Stimulated activated CD8-positive, alpha-beta memory T cell treated with anti-CD3 and anti-CD28 coated beads, Interleukin-4, amount 100 ng/mL, for 4 hours (primary cell): ENCODE measurements at places on chromosomes 13 and 19.

- DNase-seq = no peak
Observed at GRCh38 chr13:91724591-91724990, 326.2 kb downstream of the GPC5 start.

DNA sequence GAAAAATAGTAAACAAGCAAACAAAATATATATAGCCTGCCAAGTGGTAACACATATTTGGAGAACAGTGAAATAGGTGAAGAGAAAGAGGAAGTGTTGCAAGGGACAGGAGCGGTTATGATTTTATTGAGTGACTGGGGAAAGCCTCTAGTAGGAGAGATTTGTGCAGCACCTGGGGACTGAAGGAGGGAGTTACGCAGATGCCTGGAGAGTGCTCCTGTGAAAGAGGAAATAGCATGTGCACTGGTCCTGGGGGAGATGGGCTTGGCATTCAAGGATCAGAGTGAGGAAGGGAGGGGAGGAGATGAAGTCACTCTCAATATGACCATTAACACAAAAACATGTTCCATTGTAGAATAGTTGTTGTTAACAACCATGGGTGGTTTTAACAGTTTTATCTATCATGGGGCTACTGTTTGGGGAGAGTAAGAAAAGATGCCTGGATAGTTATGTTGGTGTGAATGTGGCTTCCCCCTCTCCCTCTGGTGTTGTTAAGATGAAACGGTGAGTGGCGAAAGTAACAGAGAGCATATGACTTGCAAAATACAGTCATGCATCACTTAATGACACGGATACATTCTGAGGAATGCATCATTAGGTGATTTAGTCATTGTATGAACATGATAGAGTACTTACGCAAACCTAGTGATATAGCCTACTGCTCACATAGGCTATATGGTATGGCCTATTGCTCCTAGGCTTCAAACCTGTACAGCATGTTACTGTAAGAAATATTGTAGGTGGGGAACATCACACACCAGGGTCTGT lies 251.7 kb upstream of the ARGLU1 start:
- DNase-seq = no peak

DNA sequence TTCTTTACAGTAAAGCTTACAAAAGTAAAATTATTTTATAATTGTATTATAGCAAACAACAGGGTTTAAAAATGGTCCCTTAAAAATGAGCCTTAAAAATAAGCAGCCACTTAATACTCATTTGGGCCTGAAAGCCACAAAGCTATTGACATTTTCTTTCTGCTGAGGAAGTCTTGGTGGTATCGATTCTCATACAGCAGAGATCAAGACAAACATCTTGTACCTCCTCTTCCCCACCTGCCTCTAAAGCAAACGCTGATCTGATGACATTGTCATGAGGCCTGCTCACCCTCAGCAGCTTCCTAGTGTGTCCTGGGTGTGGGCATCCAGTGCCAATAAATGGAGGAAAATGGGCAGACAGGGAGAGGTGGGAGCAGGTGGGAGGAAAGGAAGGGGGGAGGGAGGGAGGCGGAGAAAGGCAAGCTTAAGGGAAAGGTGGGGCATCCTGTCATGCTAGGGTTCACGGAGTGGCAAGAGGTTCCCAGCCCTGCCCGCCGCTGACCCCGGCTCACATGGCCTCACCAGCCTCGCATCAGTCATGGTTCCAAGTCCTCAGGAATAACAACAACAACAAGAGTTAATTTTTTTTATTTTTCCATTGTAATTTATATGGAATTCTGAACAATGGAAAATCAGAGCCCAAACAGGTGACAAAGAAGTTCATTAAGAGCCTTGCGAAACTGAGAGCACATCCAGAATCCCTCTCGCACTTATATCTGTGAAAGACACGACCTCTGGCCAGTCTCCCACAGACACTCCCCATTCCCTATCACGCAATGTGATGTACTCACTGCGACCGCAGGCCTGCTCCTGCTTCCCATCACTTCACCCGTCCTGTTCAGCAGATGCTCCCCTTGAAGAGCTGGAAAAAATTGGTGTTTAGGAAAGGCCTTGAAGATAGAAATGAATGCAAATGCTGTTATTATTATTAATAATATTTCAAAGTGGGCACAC lies 15.1 kb upstream of the ATP11A start:
- DNase-seq = no peak

DNA sequence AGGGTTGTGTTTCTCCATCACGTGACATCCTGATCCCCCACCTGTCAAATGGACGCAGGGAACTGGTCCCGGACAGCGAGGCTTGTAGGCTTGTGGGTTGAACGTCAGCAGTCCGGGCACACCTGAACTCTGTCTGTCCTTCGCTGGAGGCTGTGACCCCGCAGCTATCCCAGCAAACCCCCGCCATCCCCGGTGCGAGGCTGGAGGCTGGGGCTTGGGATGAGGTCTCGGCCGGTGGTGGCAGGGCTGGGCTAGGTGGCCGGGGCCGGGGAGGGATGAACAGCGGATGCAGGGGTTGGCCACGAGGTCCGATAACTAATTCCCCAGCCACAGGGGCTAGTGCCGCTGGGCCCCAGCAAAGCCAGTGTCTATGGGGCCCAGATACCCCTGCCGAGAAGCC lies 8.8 kb downstream of the LSM7 start:
- DNase-seq = no peak

GRCh38 chr19:48006762-48007161 lies 12.3 kb downstream of the ELSPBP1 start:
- DNase-seq = no peak

DNA sequence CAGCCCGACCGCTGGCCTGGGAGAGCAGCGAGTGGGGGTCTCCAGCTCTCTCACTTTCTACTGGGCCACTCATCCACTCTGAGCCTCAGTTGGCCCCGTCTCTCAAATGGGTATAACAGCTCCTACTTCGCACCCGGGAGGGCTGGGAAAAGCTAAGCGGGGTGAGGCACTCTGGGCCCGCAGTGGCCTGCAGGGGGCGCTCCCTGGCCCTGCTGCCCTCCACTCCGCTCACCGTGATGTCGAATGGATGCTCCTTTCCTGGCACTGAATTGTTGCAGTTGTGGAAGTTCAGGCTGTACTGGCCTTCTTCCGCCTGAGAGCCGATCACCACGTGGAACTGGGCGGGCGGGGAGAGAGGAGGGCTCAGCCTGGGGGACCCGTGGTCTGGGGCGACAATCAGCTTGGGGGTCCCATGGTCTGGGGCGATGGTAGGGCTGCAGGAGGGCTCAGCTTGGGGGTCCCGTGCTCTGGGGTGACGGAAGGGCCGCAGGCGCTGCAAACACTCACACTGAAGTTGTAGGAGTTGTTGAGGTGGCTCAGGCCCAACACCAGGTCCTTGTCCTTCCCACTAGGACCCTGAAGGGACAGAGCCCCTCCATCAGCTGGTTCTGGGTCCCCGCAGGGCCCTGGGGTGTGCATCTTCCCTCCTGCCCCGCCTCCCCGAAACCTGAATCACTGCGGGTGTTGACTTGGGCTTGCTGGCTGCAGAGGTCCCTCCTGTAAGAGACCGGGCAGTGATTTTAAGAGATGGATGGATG lies 3.9 kb downstream of the GPR108 start:
- no peak for DNase-seq

DNA sequence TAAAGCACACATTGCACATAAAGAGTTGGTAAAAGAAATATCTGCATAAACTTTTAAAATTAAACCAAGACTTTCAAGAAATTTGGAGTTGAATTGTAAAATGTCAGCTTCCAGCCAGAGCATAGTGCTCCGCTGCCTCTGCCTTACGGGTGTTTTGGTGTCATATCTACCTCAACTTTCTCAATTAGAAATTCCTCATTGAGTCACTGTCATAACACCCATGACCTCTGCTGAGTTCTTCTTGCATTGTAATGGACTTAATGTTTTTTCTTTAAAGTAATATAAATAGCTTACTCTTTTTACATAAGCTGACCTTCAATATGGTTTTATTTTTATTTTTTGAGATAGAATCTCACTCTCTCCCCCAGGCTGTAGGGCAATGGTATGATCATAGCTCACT lies 551.0 kb upstream of the NBEA start:
- DNase-seq = no peak

DNA sequence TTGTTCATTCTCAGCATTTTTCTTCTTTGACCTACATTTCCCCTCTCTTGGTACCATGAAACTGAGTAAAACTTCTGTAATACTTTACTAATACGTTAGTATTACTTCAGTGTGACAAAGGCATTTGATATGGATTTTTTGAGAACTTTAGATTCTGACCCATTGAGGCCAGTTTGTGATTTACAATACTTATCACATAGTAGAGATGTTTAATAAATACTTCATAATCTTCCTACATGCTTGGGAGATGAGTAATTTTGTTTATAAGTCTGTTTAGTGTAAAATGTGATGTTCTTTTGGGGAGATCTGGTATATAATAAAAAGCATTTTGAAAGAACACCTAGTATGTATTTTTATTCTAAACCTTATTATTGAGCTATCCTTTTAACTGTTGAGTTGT lies 29.7 kb downstream of the GTF2F2 start:
- DNase-seq = no peak

DNA sequence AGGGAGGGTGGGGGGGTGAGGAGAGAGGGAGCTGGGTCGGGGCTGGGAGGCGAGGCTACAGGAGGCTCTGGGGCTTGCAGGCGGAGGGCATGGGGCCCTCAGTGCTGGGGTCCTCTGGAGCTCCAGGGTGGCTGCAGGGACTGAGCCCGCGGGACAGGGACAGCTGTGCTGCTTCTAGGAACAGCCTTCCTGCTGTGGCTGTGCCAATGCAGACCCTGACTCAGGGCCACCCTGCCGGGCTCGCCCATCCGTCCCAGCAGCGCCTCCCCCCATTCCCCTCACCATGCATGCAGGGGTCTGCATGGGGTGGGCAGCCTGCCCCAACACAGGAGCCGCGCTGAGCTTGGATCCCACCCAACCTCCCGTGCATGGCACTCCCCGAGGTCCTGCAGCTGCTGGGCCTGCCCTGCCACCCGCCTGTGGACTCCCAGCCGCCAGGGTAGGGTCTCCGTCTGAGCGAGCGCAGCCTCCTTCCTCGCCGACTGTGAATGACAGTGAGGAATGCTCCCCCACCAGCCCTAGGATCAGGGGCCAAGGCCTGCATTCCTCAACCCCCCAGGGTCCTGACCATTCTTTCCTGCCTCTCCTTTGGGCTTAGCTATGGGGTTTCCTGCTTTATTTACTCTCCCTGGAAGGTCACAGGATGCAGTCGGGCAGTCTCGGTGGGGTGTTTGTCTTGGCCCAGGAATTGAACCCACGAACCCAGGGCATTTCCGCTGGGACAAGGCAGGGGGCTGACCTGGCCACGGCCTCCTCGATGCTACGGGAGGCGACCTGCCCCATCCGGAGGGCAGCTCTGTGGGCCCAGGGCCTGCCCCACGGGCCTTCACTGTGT lies 23.4 kb downstream of the CEBPG start:
- DNase-seq = no peak

DNA sequence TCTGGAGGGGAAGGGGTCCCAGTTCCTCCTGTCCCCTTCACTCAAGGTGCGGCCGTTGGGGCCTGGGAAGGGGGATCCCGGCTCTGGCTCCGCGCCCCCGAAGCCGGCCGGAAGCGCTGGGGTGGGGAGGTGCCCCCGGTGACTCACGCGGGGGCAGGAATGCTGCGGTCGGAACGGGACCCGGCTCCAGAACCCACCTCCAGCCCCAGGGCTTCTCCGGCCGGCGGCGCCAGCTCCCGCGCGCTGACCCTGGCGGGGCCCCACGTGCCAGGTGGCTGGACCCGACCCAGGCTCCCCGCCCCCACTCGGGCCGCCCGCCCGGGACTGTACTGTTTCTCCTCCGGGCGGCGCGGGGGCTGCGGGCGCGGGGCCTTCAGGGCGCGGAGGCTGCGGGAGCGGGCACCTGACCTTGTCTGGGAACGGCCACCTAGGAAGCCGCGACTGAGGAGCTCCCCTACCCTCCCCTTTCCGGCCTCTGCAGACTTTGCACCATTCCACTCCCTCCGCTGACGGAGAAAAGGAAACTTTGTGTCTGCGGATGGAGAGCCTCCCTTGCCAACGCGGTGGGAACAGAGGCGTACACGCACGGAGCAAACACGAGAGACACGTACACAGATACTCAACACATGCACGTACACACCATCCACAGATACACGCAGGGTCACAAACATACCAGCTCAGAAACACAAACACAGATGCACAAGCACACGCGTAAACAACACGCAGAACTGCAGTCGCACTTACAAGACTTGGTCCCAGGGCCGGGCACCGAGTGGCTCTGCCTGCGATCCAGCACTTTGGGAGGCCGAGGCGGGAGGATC lies 7.2 kb downstream of the AXL start:
- no peak for DNase-seq

GRCh38 chr19:46955813-46956371 lies 63.7 kb upstream of the NPAS1 start:
- DNase-seq = no peak

- no peak for DNase-seq
Observed at GRCh38 chr13:73138638-73139491, 80.1 kb downstream of the KLF5 start.

DNA sequence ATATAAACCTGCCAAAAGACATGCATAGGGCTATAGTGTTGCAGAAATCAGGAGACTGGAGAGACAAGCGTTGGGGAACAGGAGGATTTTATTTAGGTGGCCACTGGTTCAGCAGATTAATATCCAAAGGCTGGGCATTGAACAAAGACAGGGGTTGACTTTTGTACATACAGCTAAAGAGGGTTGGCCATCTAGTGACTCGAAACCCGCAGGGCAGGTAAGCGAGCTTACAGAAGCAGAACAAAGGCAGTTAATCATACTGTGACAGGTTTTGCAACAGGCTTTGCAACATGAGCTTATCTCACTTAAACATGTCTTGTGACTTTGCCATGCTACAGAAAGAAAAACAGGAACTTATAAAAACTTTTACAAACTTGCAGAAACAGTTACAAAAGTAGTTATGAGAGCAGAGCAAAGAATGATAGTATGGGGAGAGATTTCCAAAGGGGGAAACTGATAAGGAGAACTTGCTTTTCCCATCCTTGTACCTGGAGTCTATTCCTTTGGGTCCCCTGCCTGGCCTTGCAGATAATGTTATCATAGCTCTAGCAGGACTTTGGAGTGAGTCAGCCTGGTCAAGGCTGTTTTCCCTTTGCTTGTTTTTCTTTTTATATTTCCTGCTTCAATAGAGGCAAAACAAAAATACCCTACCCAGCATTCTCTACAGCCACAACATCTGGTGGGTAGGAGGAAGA lies 234.2 kb downstream of the PCDH17 start:
- no peak for DNase-seq

- no peak for DNase-seq
Observed at GRCh38 chr19:44850641-44851109, 4.6 kb downstream of the NECTIN2 start.
